ENCODE measurements at places on chromosomes 5 and 9.

GRCh38 chr9:116297346-116297745, 143.8 kb downstream of the PAPPA start:
- DNase-seq: no peak

DNA sequence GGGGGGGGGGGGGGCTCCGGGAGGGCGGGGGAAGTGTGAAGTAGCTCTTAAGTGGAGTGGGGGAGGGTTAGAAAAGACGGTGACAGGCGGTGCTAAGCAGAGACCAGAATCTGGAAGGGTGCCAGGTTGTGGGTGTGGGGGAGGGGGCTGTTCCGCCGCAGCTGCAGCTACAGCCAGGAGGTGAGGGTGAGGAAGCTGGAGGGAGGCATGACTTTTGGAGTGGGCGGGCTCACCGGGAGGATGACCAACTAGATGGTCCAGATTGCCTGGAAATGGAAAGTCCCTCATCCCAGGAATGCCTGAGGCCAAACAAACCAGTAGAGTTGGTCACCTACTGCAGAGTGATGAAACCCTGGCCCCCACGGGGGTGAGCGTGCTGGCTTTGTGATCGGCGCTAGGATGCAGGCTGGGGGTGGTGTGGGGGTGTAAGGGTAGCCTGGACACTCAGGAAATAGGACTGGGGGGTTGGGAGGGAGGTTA, 158.1 kb upstream of the SHB start:
- peak; percentile 75 for DNase-seq

DNA sequence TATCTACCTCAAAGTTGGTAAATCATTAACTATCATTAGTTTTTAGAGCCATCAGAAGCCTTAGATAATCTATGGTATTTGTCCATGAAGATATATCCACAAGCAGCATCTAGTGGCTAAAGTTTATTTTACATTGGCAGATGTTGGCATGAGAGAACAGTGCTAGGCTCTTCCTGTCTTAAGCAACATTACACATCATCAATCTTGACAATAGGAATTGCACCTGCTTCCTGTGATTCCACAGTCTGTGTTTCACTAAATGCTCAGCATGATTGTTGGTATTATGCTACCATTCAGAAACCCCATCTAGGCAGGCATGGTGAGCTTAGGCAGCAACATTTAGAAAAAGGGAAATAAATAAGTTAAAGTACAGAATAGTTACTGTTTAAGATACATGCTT, 246.6 kb downstream of the SLCO4C1 start:
- DNase-seq: peak; percentile 6

DNA sequence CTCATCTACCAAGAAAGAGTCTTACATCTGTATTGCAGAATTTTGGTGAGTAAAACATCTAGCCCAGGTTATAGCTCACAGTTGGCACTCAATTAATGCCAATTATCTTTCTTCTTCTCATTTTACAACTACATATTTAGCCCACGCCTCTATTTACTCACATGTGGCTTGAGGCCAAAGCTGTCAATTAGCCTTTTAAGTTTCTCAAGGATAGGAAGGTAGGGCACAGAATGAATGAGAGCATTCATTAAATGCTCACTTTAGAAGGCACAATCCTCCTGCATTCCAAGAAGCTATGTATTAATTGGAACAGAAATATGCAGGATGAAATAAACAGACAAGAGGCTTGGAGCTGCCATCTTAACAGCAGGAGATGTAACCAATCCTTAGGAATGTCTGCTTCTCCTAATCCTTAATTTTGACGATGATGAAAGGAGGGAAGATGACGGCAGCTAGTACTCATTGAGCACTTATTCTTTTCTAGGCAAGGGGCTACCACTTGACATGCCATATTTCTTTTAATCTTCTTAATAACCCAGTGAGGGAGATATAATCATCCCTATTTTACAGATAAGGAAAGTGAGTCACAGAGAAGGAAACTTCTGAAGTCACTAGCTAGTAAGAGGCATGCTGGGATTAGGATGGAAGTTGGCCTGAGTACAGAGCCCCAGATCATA, 30.8 kb upstream of the PANK3 start:
- DNase-seq: no peak

DNA sequence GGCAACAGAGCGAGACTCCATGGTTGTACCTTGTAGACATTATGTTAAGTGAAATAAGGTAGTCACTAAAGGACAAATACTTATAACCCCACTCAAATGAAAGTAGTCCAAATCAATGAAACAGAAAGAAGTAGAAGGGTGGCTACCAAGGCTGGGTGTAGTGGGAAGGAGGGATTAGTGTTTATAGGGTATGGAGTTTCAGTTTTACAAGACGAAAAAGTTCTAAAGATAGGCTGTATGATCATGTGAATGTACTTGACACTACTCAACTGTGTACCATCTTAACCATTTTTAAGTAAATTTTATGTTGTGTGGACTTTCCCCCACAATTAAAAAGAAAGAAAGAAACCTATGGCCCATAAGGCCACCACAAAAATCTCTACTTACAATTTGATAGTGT, 32.2 kb downstream of the ALDH7A1 start:
- DNase-seq: no peak

- DNase-seq: no peak
Measured at GRCh38 chr5:112983363-112983762, 6.8 kb downstream of the DCP2 start.

- DNase-seq: no peak
Measured at GRCh38 chr5:174412374-174412773, 312.0 kb upstream of the MSX2 start.

GRCh38 chr9:127049581-127049980, 72.9 kb downstream of the ANGPTL2 start:
- DNase-seq: no peak
